ENCODE measurements at places on chromosomes 12 and 14.

GRCh38 chr12:54603872-54604271, 15.4 kb upstream of the PPP1R1A start:
- DNase-seq = no peak

DNA sequence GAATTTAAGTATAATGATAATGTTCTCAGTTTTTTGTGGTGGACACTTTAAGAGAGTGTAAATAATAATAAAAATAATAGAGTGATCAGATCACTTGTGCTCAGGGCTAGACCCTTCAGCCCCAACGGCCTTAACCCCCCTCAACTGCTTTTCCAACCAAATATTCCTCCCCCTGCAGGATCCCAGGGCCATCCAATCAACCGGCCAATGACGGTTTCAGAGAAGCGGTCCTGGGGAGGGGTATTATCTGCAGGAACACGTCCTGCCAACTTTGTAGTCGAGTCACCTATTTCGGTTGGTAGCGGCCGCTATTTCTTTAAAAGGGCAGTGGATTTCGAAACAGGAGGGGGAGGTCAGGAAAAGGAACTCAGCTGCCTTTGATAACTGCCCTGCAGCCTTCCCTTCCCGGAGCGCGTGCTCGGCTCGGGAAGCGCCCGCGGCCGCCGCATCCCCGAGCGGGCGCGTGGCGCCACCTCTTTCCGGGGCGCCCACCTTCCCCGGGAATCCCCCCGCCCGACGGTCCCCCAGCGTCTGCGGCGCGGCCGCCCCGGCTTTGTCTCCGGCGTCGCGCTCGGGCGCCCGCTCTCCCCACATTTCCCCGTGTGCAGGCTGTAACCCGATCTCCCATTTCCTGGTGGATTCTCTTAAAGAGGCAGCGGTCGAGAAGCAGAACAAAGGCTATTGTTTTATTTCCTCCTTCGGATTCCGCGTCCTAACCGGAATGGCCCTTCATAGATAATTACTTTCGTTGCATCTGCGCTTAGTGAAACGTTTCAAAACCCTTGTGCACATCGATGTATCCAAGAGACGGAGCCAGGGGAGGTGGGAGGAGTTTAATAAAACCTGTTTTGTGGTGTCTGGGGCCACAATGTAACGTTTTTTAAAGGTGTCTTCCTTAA, 711 bp upstream of the ETV6 start:
- peak; percentile 55 for DNase-seq

DNA sequence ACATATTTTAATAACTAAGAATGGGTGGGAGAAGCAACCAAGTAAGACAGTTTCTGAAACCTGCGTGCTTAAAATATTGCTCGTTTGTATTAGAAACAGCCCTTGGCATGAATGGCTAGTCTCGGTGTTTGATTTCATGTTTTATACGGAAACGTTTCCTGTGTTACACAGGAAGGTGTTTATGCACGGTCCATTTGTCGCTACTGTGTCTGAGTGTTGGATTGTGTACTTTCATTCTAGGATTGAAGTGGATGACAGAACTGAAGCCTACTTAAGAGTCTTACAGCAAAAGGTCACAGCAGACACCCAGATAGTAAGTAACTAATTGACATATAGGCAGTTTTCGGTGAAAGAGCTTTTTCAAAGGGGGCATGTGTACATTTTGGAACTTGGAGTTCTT, 19.6 kb downstream of the PIWIL1 start:
- no peak for DNase-seq

- DNase-seq = no peak
Measured at GRCh38 chr14:22073801-22074200, 400.2 kb upstream of the OR4E1 start.

DNA sequence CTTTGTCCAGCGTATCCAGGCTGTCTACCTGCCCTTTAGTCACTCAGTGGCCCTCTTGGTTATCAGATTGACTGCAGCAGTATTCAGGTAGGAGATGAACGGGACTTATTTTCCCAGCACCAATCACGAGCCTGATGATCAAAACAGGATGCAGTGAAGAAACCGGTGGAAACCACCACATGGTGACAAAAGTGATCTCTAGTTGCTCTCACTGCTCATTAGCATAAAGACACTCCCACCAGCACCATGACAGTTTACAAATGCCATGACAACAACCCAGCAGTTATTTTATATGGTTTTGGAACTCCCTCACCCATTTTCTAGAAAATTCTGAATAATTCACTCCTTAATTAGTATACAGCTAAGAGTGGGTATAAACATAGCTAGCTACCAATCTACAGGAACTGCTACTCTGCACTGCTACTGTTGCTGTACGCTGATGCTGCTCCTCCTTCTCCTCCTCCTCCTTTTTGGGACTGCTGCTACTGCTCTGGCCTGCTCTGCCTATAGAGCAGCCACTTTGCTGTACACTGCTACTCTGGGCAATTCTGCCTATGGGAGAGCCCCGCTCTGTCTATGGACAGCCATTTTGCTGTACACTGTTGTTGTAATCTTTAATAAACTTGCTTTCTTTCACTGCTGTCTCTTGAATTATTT, 142.5 kb upstream of the SSTR1 start:
- peak; percentile 19 for DNase-seq

GRCh38 chr12:116962197-116962596, 51.4 kb downstream of the FBXW8 start:
- no peak for DNase-seq

GRCh38 chr12:123041811-123042655, 61.6 kb downstream of the ARL6IP4 start:
- no peak for DNase-seq

DNA sequence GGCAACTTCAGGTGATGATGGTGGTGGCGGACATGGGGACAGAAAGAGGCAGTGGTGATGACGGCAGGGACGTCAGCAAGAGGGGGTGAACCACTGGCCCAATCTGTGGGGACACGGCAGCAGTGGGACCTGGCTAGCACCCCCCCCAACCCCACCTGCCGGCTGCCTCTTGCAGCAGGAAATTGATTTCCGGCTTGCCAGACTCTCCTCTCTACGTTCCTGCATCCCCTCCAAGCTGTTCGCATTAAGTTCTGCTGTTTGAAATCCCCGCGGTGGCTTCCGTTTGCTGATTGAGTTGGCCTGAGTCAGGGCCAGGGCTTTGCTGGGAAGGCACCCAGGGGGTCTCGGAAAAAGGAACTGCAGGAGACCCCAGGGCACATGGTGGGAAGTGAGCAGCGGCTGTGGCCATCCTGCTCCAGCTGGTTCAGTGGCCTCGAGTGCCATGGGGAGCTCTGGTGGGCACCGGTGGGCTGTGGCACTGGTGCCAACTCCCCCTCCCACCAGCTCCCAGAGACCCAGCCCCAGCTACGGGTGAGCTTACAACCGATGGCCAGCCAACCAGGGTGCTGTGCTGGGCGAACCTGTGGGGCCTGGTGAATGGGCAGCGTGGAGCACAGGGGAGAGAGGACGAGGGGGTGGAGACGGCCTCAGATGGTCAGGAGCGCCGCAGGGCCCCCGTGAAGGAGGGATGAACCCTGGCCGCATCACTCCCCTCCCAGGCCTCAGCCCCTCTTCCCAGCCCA, 14.6 kb upstream of the NUDT14 start:
- no peak for DNase-seq

DNA sequence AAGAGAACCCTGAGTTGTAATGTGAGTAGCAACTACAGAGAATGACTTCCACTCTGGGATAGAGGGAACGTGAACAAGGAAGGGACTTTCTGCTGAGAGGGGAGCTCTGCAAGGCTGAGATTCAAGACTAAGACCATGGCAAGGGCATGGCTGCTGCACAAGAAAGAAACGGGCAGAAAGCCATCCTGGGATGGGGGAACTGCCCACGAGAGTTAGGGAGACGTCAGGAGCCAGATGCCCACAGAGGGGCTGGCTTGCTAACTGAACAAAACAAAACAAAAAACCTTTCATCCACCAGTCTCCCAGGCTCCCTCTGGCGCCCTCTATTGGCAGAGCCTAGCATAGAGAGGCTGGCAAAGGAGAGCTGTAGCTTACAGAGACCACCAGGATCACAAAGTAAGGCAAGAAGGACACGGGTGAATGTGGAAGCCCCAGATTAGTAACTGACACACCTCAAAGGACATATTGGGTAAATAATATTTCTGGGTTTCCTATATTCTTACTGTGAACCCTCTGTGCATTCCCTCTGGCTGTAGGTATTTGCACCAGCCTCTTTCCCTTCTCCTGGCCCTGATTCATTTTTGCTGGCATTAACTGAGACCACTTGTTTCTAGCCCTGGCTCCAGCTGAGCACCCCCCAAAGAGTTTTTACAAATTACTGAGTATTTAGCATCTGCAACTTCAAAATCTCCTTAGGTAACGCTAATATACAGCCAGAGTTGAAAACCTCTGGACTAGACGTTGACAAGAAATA, 338.3 kb downstream of the EMP1 start:
- DNase-seq = peak; percentile 2

DNA sequence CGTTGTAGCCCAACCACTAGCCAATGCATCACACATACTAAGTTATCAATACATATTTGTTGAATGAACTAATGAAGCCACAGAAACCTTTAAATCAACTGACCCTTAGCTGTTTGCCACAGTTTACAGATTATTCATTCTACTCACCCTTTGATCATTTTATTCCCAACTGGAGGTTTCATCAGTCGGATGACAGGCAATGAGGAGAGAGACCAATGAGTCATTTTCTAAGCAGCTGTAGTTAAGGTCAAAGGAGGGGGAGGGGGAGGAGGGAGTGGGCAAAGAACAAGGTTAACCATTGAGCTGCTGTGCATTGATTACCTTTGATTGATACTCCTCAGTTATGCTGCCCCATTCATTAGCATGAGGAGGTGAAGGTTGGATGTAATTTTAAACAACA, 469.5 kb downstream of the VRK1 start:
- no peak for DNase-seq

GRCh38 chr12:93180566-93180965, 197.2 kb upstream of the NUDT4 start:
- no peak for DNase-seq

- DNase-seq = no peak
Measured at GRCh38 chr12:92196368-92196767, 50.7 kb upstream of the BTG1 start.

- no peak for DNase-seq
Measured at GRCh38 chr12:87920139-87920538, 109.1 kb downstream of the C12orf50 start.

- DNase-seq = no peak
Measured at GRCh38 chr12:100450735-100451134, 22.9 kb upstream of the NR1H4 start.

- no peak for DNase-seq
Measured at GRCh38 chr14:31770271-31770670, 209.1 kb downstream of the NUBPL start.

DNA sequence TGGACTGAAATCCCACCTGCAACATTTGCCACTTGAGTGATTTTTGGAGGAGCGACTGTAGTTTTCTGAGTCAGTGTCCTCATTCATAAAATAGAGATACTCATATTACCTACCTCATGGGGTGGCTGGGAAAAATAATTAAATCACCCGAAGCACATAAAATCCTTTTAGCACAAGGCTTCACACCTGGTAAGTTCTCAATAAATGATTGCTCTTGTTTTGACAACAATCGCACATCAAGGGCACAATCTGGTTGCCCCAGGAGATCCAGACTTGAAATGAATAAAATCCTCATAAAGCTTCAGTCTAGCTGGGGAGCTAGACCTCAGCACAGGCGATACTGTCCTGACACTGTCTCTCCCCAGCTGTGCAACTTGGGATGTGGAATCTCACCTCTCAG, 76.0 kb upstream of the CCDC60 start:
- DNase-seq = no peak
